ENCODE measurements at places on chromosomes 4 and X. TPM values are rescaled to one million over a fixed set of nuclear protein-coding genes. Genes with fewer than 3 reads are reported as not detected.

DNA sequence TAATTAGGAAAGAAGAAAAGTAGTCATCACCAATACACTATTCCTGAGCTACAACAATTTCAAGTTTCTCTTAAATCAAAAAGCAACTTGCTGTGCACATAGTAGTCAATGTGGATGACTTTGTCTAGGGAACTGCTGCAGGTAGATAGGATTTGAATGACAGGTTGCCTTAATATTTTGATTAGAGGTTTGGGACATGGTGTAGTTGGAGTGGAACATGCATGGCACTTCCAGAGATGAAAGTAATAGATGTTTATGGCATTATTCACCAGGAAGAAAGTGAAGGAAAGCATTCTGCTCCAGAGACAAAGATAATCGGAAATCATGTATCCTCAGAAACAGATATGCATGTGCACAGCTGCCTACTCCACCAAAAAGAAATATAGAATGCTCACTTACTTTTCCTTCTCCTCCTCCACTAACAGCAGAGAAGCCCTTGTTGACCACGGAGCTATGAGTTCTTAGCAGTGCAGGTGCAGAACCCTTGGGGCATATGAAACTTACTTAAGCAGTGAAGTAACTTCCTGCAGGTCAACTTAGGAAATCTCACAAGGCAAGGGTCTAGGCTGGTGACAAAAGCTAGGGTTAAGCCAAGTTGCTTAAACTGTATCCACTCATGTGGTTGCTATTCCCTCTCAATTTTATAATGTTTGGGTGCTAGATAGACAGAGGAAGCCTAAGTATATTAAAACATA is 390.8 kb downstream of the HNRNPD start:
- no peak for DNase-seq

DNA sequence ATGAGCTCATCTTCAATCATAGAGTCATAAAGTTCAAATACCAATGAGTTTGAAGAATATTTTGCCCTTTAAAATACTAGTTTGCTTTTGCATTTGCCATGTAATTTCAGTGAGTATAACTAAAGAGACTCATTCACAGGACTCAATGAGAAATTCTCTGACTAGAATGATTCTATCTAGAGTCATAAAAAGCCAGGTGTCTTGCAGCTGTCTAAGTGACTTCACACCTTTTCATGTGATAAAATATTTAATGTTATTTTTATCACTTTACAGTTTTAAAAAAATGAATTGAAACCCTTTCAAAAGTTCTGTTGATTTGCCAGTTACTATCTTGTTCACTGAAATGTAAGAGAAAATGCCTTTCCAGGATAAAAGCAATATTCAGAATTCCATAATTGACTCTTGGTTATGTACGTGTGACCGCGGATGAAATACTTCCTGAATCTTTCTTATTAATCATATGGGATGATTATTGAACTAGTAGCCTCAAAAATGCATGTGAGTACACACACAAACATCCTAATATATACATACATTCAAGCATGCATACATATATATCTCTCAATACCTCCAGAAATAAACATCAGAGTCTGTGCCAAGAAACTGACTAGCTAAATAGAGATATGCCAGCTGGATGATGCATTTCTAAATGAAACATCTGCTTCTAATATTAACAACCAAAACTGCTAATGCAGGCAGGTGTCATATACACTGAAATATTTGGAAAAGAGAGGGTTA is 87.0 kb downstream of the GABRB1 start:
- DNase-seq = no peak

DNA sequence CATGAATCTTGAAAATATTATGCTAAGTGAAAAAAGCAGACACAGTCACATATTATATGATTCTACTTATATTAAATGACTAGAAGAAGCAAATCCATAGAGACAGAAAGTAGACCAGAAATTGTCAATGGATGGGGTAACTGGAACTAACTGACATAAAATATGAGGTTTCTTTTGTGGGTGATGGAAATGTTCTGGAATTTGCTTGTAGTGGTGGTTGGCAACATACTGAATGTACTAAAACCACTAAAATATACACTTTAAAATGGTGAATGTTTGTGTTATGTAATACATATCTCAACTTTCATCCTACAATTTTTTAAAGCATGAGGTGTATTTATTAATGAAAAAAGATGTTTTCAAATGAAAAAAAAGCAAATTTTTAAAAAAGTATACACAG is 14.7 kb downstream of the CNOT6L start:
- no peak for DNase-seq

DNA sequence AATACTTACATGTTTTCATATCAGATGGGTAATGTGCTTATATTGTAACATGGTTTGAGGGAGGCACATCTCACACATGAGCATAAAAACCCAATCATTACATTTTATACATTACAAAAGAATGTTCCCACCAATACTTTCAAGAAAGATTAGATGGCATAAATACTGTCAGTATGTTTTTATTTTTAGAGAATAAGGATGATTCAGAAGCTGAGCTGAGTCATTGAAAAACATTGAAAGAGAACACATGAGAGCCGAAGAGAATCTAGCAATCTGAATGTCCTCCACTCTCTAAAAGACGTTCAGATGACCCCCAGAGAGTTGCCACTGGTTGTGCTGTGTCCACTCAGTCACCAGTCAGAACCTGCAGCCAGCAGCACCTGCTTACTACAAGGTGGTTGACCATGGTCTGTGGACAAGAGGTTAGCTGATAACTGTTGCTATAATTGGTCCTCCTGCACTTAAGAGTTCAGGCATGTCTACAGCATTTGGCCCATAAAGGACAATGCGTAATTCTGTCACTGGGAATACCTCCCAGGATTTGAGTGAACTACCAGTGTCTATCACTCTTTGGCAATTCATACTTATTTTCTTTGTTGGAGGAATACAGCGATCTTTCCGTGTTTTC is 382.2 kb upstream of the IGFBP7 start:
- DNase-seq = no peak

GRCh38 chrX:85065512-85066198 is 62.0 kb downstream of the APOOL start:
- no peak for DNase-seq

DNA sequence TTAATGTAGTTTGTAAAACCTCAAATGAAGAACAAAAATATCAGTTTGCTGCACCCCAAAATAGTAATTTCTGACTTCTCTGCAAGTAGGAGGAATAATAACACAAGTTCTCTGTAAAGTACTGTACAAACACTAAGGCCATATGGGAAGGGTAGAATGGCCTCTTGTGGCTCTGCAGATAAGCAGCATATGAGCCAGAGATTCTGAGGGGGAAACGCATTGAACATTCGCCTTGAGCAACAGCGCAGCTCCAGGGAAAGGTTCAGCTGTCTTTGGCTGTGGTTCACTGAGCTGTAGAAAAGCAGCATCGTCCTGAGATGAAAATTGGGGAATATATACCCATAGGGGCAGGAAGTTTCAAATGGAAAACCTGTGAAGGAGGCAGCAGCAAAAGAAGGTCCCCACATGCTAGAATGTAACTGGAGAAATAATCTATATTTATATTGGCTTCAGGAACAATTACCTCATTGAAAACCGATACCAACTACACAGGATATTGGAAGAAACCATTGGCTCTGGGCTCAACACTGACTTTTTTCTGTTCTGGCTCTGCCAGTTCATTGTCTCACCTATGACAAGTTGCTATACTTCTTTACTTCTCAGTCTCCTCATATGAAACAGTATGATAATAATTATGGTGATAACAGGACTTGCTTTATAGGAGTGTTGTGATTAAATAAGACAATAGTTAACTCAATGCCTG is 357.6 kb upstream of the CPEB2 start:
- DNase-seq = no peak

GRCh38 chrX:15911734-15912550 is 57.3 kb upstream of the AP1S2 start:
- no peak for DNase-seq

Gene TKTL2
- not detected for total RNA-seq

Gene SAT1
- 83.4 TPM for total RNA-seq

All from activated CD8-positive, alpha-beta T cell treated with anti-CD3 and anti-CD28 coated beads, Interleukin-2, amount 10 ng/mL, durations not matched to agents 7 days and 5 days (primary cell).